Cortex of kidney (tissue), 1 donor: ENCODE measurements at places on chromosomes 4 and X.

- DNase-seq, result no peak
Observed at GRCh38 chr4:180086480-180087190, 2156.6 kb upstream of the TENM3 start.

- no peak for DNase-seq
Observed at GRCh38 chr4:132642016-132642817, 506.9 kb upstream of the PCDH10 start.

DNA sequence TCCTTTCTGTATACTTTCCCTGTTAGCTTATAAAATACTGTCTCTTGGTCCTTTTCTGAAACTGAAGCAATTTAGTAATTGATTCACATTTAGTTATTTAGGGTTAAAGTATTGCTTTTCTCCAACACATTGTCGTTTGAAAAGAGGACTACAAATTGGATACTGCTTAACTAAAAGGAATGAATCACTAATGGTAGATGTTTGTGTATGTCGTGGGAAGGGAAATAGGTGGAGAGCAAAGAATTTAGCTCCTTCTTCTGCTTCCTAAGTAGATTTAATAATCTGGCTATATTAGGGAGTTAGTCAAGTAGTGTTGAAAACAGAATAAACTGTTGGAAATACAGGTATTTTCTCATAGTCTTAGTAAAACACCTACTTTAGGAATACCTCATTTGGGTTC is 27.9 kb downstream of the SLAIN2 start:
- no peak for DNase-seq

DNA sequence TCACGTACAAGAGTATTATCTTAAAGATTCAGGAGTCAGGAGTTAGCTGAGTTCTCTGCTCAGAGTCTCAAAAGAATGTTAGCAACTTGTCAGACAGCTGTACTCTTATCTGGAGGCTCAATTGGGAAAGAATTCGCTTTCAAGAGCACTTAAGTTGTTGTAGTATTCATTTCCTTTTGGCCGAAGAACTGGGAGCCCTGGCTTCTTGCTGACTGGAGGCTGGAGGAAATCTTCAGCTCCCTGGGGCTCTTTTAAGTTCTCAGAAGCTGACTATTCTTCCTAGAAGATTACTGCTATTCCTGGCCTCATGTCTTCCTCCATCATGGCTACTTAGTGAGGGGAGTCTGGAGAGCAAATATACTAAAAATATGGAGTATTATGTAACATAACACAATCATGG is 587.2 kb downstream of the EPHA5 start:
- DNase-seq, result no peak

DNA sequence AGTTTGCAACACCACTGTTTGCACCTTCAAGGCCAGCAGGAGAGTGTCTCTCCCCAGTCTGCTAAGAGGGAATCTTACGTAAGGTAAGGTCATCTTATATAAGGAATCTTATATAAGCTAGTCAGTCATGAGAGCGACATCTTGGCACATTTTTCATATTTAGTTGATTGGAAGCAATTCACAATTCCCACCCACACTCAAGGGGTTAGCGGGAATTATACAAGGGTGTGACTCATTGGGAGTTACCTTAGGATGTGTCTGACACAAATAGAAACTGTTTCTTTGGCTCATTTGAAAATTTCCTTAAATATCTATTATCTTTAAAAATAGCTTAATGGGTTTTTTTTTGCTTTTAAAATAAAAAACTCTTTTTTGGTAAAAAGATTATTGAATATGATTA is 62.1 kb upstream of the GRPR start:
- DNase-seq, result no peak

DNA sequence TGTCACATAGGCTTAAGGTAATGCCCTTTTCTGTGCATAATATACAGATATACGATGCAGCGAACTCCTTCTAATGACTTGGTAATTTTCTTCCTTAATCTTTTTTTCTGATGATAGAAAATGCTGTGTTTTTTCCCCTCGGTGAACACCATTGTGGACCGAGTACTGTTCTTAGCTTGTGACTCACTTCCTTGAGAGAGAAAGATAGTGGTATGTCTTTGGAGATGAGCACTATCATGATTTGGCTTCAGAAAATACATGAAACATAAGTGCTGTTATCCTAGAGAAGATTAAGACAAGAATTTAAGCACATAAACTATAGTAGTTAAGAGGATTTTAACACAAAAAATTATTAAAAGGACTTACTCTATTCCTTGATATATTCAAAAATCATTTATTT is 63.9 kb downstream of the RS1 start:
- no peak for DNase-seq
